ENCODE measurements at places on chromosomes 2 and 18.
A peak's percentile ranks its signal among the peaks of the same experiment; 100 is the strongest.

DNA sequence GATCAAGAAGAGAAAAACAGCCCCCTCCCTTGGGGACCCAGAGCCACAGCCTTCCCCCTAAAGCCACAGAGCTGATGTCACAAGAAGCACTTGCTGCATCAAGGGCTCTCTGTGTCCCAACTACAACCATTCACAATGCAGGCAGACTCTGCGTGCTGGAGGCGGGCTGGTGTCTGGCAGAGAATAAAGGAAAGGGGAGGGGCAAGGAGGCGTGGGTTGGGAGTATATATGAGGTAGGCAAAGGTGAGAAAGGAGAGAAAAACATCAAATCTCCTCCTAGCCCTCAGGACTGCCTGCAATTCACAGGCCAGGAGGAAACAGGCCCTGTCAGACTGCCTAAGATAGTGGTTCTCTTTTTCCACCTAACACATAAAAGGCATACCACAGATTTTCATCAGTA lies 48.8 kb upstream of the IHH start:
- no peak for DNase-seq

DNA sequence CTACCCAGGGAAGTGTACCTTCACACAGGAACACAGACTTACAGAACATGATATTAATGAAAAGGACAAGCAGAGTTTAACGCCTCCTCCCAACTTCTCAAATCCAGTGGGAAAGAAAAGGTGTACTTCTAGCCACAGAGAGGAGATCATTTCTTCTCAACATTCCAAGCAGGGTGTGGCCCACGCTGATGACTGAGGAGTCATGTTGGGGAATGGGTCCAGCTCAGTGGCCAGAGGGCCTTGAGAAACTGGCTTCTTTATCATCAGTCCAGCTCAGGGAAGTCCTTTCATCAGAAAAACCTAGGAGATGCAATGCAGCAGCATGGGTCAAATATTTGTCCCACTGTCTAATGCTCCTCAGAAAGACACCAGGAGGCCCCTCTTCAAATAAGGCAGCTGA lies 63.0 kb downstream of the RBM43 start:
- DNase-seq, result no peak

DNA sequence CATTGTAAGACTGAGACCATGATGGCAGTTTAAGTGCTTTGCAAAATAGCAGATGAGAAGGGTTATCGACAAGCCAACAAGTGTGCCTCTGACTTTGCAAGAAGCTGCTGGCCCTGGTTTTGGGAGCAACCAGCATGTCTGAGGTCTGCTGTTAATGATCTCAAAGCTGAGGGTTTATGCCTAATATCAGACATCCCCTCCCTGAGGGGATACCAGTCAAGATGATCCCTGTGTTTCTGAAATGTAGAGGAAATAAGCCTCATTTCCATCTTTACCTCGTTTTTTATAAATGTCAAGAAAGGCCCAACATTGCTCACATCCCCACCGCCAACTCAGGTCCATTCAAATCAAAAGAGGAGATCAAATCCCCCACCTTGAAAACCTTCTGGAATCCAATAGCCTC lies 120.6 kb downstream of the MYCN start:
- no peak for DNase-seq

GRCh38 chr2:150042500-150043171 lies 444.8 kb downstream of the RND3 start:
- no peak for DNase-seq

DNA sequence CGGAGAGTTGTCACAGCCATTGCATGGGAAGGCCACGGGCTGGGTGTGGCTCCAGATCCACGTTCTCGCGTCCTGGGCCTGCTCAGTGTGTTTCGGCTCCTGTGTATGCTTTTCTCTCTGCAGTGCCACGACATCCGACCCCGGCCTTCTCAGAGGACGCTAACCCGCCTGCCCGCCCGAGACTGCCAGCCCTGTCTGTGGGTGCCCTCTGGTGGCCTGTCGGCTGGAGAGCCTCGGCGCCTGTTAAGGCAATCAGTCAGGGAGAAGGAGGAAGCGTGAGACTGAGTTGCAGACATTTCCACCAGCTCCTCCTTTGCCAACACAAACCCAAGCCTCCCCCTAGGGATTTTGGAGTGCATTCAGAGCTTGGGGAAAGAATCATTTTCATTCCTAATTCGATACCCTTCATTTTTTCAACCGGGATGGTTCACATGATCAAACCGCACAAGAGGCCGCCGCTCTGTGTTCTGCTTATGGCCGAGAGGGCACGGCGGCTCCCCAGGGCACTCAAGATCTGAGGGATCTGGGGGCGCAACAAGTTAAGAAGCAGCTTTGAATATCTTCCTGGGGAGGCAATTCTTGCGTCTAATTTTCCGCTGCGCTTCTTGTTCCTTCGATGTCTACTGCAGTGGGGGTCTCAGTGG lies 37.5 kb upstream of the ZBTB7C start:
- DNase-seq, result peak; percentile 44

GRCh38 chr18:36303211-36303844 lies 5.8 kb downstream of the FHOD3 start:
- no peak for DNase-seq

DNA sequence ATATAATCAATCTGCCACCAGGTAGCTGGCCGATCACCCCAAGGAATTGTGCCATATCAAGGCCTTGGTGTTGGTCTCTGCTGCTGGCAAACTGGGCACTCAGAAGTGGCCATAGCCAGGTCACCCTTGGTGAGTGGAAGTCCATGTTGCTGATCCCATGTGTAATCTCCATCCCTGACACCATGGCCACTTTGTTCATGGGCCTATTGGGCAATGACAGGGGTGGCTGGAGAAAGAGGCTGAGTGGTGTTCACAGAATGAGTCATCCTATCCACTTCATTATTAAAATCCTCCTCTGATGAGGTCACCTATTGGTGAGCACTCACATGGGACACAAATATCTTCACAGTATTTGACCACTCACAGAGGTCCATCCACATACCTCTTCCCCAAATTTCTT lies 26.7 kb upstream of the CD226 start:
- no peak for DNase-seq

DNA sequence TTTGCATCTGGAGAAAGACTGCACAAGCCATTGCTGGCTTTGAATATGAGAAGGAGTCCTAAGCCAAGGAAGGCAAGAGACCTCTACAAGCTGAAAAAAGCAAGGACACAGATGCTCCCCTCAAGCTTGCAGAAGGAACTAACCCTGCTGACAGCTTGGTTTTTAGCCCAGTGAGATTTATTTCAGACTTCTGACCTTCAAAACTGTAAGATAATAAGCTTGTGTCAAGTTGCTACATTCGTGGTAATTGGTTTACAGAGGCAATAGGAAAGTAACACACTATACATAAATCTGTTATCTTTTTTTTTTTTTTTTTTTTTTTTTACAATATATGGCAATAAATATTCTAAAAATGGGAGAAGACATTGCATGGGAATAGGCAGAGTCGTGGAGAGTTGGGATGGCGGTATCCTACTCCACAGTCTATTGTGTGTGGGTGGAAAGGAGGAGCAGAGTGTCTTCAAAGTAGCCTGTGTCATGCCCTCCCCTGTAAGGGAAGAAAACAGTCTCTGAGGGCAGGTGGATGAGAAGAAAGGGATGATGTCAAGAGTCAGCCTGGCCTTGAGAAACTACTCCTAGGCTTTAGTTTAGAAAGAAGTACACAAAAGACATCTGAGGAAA lies 196.9 kb downstream of the THSD7B start:
- no peak for DNase-seq

GRCh38 chr18:63762518-63762917 lies 12.7 kb upstream of the SERPINB7 start:
- DNase-seq, result no peak

DNA sequence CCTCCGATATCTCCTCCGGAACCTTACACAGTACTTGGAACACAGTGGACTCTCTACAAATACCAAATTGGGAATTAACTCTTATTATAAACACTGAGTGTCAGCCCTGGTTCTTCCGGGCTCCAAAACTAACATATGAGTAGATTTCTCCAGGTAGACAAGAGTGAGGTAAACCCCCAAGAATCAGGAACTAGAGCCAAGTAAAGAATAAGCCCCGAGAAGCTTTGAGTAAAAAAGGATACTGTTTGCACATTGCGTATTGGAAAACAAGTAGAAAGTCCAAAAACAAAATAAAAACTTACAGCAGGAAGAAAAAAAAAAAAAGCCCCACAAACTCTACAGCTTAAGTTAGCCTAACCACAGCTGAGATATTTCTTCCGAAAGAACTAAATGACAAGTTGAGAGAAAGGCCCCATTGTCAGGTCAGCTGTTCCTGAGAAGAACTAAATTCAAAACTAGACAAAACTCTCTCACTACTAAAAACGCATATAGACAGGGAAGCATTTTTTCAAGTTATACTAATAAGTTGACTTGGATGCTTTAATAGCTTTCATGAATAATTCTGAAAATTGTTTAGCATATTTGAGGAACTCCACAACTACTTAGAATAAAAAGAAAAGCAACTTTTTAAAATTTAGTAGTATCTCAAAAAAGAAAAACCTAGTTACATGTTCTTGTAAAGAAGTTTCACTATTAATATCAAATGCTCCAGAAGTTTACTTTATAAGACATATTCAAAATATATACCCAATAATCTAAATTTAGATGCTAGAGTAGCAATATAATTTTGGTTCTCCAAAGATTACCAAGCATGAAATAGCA lies 4.3 kb upstream of the HAAO start:
- no peak for DNase-seq

DNA sequence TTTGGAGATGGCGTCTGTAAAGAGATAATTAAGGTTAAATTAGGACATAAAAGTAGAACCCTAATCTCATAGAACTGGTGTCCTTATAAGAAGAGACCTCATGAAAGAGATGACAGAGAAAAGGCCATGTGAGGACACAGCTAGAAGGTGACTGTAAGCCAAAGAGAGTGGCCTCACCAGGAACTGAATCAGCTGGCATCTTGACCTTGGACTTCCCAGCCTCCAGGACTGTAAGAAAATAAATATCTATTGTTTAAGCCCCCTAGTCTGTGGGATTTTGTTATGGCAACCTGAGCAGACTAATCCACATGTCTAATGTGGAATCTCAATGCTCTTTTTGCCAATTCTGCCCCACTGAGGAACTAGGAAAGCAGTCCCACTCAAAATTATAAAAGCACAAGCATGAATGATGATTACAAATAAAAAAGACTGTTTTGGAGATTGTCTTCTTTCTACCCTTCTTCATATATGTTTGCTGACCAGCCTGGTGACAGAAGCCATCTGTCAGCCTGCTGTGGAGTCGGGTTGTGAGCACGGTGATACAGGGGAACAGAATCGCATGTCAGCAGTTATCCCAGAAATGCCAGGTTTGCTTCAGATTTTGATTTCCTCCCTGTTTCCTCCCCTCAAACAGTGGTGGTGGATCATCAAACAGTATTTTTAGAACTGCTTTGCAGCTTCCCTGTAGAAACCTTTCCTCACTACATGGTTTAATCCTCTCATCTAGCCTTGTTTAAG lies 54.2 kb downstream of the INPP4A start:
- DNase-seq, result no peak

DNA sequence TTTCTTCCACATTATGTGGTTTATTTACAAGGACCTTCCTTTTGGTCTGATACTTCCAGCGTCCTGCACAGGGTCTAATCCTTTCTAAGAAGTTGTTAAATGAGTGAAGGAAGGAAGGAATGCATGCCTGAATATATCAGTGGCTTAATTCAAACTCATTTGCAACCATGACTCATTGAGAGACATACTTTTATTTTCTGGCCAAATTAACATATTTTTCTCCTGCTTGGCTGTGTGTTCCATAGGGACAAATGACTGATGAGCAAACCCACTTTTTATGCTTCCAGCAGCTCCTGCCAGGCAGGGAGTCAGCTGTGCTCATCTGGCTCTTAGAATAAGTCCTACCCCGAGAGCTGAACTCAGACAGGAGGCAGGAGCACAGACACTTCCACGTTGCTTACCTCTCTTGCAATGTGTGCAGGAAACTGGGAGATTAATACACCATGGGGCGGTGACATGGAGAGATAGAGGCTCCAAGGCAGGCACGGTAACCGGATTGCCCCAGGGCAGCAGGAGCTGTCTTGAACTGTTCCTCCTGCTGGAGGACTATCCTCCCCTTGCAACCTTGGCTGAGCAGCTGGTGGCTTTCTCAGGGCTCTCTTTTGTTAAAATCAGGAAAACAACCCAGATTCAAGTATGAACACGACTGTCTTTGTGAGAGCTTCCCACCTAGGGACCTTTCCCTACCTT lies 667.5 kb upstream of the HS6ST1 start:
- DNase-seq, result no peak

DNA sequence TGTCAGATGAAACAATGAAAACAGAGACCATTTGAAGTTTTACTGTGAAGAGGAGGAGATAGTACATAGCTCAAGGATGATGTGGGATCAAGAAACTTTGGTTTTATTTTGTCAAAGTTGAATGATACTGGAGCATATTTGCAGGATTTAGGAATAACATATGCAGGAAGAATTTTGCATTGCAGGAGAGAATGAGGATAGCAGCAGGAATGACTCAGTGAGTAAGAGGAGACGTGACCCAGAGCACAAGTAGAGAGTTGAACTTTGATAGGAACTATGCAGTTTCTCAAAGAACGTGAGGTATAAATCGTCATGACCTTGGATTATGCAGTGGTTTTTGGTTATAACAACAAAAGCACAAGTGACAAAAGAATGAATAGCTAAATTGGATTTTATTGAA lies 47.7 kb downstream of the MAPRE2 start:
- DNase-seq, result no peak

- DNase-seq, result no peak
These were observed 453.4 kb downstream of the TGIF1 start for GRCh38 chr18:3903337-3903736.

DNA sequence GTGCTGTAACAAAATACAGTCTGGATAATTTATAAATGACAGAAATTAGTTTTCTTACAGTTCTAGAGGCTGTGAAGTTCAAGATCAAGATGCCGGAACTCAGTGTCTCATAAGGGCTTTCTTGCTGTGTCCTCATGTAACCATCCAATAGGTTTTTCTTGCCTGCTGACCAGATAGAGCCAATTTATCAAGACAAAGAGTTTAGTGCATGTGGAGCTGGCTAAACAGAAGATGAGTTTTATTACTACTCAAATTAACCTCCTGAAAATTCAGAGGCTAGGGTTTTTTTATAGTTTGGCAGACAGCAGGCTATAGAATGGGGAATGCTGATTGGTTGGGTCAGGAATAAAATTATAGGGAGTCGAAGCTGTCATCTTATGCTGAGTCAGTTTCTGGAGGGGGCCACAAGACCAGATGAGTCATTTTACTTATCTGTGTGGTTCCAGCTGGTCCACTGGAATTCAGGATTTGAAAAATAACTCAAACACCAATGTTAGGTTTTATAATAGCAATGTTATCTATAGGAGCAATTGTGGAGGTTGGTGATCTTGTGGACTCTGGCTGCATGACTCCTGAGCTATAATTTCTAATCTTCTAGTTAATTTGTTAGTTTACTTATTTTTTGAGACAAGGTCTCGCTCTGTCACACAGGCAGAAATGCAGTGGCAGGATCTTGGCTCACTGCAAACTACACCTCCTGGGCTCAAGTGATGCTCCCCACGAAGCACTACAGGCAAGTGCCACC lies 3.2 kb upstream of the PDK1 start:
- DNase-seq, result no peak

DNA sequence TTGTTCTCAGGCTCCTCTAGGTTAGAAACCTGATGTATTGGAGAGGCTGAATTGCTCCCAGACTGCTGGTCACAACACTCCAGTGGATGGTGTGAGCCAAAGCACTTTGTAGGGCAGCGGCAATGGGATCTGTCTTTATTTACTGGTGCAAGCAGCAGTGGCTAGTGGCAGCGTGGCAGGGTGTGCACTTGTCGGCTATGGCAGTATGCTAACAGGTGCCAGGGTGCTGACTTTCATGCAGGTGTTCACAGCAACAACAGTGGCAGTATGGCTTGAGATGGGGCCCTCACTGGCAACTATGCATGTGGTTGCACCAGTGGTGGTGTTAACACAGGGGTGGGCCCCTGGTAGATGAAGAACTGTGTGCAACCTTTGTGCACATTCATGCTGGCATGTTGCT lies 347.8 kb downstream of the DSC3 start:
- no peak for DNase-seq
